ENCODE measurements at places on chromosomes 1 and 21.
A peak's percentile ranks its signal among the peaks of the same experiment; 100 is the strongest.

DNA sequence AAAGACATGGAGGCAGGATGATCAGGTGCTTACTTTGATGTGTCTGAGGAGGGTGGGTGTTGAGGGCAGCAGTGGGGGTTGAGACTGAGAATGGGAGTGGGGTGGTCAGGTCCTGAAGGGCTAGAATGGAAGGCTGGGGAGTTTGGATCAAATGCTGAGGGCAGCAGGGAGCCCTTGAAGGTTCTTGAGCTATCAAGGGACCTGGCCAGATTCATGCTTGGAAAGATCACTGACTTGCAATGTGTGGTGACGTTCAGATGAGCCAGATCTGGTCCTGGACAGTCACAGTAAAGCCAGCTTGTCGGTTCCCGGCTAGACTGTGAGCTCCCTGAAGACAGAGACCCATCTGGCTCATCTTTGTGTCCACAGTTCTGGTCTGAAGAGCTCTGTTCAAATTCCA lies 3.8 kb downstream of the EPHB2 start:
- no peak for DNase-seq

- no peak for DNase-seq
Measured at GRCh38 chr1:212428496-212428895, 4.2 kb upstream of the NENF start.

GRCh38 chr1:17274186-17275170 lies 25.6 kb downstream of the PADI3 start:
- DNase-seq, result peak; percentile 33

- no peak for DNase-seq
Measured at GRCh38 chr1:18812453-18812939, 47.0 kb downstream of the TAS1R2 start.

DNA sequence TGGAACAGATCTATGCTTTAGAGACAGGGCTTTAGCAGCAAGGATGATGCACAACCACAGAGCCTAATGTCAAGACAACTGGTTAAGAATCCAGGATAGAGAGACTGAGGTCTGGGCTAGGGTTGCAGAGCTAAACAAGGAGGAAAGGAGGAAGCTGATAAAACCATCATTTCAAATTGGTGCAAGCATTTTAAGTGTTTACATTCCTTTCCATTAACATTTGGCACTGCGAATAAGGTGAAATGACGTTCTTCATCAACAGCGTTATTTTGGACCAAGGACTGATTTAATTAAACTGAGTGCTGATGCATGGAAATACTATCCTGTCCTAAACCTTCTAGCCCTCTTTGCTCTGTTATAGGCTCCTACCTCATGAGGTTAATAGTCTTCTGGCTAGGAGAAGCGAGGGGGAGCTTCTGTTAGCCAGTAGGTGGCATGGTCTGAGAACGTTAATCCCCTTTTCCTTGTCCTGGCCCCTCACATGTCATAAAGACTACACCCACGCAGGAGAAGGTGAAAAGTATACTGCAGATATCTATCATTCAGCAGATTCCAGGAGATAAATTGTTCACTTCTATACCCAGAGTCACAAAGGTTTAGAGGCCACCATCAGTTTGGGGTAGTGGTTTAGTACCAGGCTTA lies 7.6 kb upstream of the C1orf21 start:
- no peak for DNase-seq

GRCh38 chr1:199751962-199752687 lies 275.4 kb upstream of the NR5A2 start:
- DNase-seq, result no peak

DNA sequence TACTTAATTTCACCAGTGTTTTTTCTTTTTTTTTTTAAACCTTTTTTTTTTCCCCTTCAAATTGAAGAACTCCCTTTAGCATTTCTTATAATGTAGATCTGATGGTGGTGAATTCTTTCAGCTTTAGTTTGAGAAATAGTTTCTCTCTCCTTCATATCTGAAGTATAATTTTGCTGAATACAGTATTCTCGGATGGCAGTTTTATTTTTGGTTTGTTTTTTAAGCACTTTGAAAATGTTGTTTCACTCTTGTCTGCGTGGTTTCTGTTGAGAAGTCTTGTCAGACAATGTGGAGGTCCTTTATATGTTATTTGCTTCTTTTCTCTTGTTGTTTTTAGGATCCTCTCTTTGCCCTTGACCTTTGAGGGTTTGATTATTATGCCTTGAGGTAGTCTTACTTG lies 135.1 kb downstream of the RPS6KC1 start:
- DNase-seq, result no peak

GRCh38 chr1:183912265-183912886 lies 107.5 kb downstream of the RGL1 start:
- no peak for DNase-seq

GRCh38 chr1:7583291-7584096 lies 187.6 kb upstream of the VAMP3 start:
- no peak for DNase-seq

DNA sequence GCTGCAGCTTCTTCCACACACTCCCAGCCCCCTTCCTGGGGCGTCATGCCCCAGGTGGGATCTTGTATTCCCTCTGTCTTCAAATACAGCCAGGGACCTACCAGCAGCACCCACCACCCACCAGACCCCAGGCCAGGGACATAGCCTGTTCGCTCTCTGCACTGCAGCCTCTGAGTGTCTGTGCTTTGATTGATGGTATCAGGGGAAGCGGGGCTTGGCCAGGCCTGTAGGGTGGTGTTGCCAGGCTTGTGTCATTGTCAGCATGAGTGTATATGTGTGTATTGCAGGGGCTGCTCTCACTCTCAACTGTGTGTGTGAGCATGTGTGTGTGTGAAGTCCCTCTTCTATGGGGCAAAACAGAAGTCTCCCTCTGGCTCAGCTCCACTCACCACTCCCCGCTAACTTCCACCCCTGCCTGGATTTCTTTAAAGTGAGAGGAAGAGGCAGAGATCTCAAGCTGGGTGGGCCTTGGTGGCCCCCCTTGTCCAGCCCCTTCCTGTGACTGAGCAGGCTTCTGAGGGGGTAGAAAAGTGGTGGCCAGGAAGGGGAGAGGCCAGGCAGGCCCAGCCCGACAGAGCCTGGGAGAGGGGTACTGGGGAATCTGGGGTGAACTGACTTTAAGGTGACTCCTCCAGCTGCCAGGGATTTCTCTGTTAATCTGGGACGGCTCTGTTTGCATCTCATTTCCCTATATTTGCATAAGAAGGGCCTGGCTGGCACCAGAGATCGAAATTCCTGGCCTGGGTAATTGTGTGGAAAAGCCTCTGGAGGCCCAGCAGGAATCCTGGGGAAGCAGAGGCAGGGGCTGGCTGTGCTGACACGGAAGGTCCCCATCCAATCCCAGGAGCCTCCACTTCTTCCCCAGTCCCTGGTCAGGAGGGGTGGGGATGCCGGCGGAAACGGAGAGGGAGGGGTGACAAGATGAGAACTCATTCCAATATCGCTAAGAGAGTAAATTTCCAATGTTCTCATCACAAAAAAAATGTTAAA lies 18.6 kb upstream of the ADGRB2 start:
- DNase-seq, result no peak

DNA sequence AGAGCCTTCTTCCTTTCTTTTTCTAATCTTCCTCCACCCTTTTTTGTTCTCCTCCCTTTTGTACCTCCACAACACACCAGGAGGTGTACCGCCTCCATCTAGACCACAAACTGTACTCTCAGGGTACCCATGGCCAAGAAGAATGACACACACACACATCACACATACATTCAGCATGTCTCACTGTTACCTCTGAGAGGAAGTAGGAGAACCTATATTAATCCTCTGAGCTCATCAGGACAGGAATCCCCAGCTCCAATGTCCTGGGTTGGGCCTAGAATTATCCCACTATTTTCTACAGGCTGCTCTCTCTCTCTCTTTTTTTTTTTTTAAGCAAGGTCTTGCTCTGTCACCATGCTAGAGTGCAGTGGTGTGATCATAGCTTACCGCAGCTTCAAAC lies 36.7 kb downstream of the ATP2B4 start:
- no peak for DNase-seq

- DNase-seq, result no peak
Measured at GRCh38 chr1:87806379-87807094, 477.9 kb downstream of the LMO4 start.

GRCh38 chr1:54376430-54377039 lies 29.7 kb downstream of the SSBP3 start:
- DNase-seq, result peak; percentile 59

DNA sequence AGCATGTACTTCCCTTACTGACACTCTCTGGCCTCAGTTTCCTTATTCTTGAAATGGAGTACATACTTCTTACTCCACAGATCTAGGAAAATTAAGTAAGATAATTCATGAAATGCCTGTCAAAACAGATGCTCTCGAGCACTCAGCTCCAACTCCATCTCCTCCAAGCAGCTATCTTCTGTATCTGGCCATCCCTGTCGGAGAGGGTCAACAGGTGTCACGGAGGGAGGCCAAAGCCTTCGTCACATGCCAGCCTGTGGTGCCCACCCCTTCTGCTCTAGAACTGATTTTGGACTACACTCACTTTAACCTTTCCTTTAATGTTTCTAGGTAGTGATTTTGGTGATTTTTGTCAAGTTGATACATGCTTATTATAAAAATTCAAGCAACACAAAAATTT lies 18.8 kb upstream of the PKP1 start:
- DNase-seq, result no peak

GRCh38 chr21:36384885-36385232 lies 333 bp upstream of the CHAF1B start:
- no peak for DNase-seq

DNA sequence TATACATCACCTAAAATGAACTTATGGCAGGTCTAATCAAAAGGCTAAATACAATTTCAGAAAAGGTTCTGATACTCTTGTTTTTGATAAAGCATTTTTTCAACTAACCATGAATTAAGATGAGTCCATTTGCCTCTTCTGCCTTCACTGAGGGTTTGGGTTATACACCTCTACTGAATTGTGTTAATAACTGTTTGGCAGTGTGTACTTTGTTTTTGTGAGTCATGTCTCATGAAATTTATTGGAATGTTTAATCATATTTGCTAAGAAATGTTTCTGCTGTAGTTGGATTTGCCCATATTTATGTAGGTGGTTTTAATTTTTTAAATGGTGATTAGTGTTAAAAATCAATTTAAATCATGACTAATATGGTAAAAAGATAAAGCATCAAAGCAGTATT lies 190.5 kb downstream of the HS2ST1 start:
- DNase-seq, result no peak

GRCh38 chr1:229124116-229124515 lies 146.8 kb upstream of the RAB4A start:
- no peak for DNase-seq

GRCh38 chr1:18965206-18966173 lies 9.0 kb upstream of the IFFO2 start:
- no peak for DNase-seq

DNA sequence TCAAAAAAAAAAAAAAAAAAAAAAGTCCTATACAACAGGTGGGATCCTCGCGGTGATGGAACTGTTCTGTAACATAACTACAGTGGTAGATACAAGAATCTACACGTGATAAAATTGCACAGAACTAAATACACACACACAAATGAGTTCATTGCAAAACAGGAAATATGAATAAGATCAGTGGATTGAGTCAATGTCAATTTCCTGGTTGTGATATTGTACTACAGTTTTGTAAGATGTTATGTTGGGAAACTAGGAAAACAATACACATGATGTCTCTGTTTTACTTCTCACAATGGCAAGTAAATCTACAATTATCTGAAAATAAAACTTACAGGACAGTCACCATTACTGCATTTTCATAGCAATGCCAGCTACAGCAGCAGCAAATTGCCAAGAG lies 59.8 kb downstream of the ITGB3BP start:
- DNase-seq, result no peak

- DNase-seq, result peak; percentile 23
Measured at GRCh38 chr1:34681480-34682451, 73.1 kb upstream of the GJB5 start.

GRCh38 chr1:226034482-226034881 lies 28.0 kb upstream of the H3-3A start:
- peak; percentile 47 for DNase-seq

- DNase-seq, result no peak
Measured at GRCh38 chr1:193085263-193085662, 20.0 kb downstream of the GLRX2 start.

GRCh38 chr1:225651872-225652728 lies 823 bp downstream of the ENAH start:
- DNase-seq, result no peak

- no peak for DNase-seq
Measured at GRCh38 chr1:53482441-53483153, 23.4 kb downstream of the DMRTB1 start.

- no peak for DNase-seq
Measured at GRCh38 chr1:9322661-9323244, 30.1 kb downstream of the SPSB1 start.

GRCh38 chr1:147895123-147895522 lies 7.5 kb upstream of the GJA8 start:
- DNase-seq, result no peak

DNA sequence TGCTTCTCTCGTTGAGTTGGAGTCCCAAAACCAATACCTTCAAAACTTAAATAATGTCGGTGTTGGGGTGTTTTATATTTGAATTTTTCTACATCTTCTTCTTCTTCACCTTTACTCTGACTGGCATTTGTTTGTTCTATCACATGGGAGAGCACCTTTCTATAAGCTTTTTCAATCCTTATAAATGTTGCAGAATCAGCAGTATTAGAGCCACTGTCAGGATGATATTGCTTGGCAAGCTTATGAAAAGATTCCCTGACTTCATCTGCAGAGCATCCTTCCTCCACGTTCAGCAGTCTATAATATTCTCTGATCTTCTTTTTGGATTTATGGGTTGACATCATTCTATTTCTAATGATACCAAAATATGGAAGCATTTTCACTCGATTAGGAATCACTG lies 2.6 kb downstream of the DNAJC28 start:
- DNase-seq, result no peak

GRCh38 chr1:193216920-193217319 lies 30.5 kb upstream of the B3GALT2 start:
- no peak for DNase-seq

GRCh38 chr1:64514197-64514765 lies 44.4 kb downstream of the CACHD1 start:
- DNase-seq, result no peak

DNA sequence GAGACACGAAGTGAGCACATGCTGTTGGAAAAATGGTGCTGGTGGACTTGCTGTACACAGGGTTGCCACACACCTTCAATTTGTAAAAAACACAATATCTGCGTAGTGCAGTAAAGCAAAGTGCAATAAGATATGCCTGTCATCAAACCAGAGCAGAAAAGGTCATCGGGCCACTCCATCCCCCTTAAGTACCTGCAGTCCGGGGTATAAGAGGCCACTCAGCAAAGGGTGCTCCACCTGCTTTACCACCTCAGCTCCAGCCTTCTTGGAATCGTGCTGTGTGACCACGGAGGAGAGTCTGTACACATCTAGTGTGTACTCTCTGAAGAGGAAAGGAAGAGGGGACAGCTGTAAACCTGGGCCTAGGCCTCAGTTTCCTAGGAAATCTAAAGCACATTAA lies 10.9 kb downstream of the YARS1 start:
- DNase-seq, result no peak

DNA sequence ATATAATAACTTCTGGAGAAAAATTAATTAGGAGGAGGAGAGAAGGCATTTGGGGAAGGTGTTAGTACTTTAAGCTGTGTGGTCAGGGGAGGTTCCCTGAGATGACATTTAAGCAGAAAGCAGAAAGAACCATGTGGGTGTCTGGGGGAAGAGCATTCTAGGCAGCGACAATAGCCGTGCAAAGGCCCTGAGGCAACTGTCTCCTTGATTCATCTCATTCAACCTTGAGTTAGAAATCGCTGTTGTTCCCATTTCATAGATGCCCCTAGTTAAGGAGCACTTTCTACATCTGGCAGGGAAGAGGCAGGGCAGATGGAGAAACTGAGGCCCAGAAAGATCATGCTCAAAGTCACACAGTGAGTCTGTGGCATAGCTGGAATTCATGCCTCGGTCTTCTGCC lies 108.6 kb upstream of the RUNX3 start:
- no peak for DNase-seq

GRCh38 chr1:7703321-7704213 lies 67.5 kb upstream of the VAMP3 start:
- no peak for DNase-seq

Measured in hematopoietic multipotent progenitor cell treated with erythropoietin and hydrocortisone succinate and interleukin-3 and kit ligand, for 15 days (in vitro differentiated cells).